NCI-H2081 (cell line): ENCODE measurements at places on chromosomes 2 and 18.

- no peak for DNase-seq
Observed at GRCh38 chr18:29928081-29928480, 1114.5 kb downstream of the DSC3 start.

DNA sequence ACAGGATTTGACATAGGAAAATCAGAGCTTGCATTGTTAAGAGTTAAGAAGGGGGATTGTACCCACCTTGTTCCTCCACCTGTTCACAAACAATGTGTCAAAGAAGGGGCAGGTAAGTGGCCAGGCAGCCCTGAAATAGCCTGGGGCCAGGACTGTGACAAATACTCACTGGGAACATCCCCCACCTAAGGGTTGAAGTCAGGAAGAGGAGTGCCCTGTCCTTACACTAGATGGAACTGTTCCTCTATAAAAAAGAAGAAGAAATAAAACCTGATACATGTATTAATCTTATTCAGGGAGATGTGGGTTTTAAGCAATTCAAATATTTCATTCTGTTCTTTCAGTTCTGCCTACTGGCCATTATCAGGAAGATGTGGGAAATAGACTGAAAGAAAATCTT, 41.9 kb downstream of the TACR1 start:
- no peak for DNase-seq

- DNase-seq: no peak
Observed at GRCh38 chr18:62446511-62446910, 76.3 kb upstream of the ZCCHC2 start.

- no peak for DNase-seq
Observed at GRCh38 chr2:111119822-111120252, 877 bp upstream of the BCL2L11 start.

DNA sequence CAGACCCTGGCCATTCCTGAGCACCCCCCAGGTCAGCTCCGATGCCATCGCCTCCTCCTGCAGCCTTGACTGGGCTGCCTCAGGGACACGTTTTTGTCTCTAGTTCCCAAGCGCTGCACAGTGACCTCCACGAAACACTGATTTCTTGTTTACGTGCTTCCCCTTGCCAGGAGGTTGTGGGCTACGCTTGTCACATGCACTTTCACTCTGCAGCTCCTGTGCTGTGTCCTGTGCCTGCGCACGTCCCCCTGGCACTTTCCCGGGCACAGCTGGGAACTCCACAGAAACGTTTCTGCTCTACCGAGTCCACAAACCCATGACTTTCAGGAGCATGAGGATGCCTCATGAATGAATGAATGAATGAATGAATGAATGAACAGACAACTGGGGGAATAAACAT, 160.6 kb downstream of the LAMA1 start:
- no peak for DNase-seq

GRCh38 chr2:170950221-170950761, 21.2 kb downstream of the GORASP2 start:
- no peak for DNase-seq

- no peak for DNase-seq
Observed at GRCh38 chr2:72779495-72779894, 46.3 kb downstream of the EXOC6B start.

- no peak for DNase-seq
Observed at GRCh38 chr2:133790711-133791110, 222.4 kb upstream of the NCKAP5 start.

DNA sequence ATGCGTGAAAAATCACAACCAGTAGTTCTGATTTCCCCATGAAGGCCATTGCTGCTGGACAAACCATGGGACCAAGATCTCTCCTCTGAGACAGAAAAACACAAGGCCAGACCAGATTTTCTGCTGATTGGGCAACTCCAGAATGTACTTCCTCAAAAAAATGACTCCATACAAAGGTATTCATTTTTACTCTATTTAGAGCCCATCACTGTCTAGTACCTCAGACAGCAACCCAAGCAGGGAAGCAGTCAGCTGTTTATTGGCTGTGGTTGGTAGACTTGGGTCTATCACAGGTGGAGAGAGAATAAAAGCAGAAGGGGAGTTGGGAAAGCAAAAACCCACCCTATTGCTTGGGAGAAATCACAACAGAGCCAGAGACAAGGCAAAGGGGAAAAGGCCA, 219.9 kb downstream of the PIK3C3 start:
- DNase-seq: no peak

- no peak for DNase-seq
Observed at GRCh38 chr2:29789911-29790485, 131.4 kb downstream of the ALK start.

GRCh38 chr2:46066116-46066515, 231.1 kb upstream of the EPAS1 start:
- no peak for DNase-seq

GRCh38 chr18:44130376-44130942, 550.2 kb upstream of the SETBP1 start:
- DNase-seq: peak; percentile 83

- DNase-seq: no peak
Observed at GRCh38 chr2:161177969-161178368, 17.7 kb downstream of the TANK start.

- DNase-seq: peak; percentile 9
Observed at GRCh38 chr2:136305517-136306192, 187.7 kb upstream of the CXCR4 start.

GRCh38 chr2:59888015-59888414, 665.4 kb downstream of the BCL11A start:
- DNase-seq: peak; percentile 77

DNA sequence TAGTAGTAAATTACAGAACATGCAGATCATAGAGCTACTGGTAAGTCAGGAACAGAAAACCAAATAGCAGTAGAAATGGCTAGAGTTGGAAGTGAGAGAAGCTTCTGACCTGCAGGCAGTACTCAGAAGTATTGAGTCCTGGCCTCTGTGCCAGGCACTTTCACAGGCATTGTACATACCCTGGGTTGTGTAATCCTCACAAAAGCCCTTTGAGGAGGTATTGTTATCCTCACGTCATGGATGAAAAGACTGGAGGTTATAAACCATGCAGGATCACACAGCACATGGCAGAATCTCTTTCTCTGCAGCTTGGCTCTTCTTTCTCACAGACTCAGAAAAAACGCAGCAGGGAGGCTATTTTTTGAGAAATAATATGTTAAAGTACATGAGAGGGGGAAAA, 789.3 kb upstream of the FAM98A start:
- DNase-seq: no peak

DNA sequence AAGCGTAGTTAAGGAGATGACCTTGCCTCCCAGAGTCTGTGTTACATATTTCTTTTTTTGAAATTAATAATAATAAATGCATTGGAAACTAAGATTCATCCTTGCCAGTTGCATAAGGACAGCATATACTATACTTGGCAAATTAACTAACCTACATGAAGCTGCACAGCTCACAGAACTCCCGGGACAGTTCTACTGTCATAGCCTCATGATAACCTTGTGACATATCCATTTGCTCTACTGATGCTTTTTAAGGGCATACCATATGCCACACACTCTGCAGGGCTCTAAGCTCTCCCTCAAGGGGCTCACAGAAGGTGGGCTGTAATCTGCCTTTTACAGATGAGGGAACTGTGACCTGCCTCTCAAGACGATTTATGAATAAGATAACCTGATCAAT, 3.8 kb downstream of the ITGB1BP1 start:
- DNase-seq: no peak

DNA sequence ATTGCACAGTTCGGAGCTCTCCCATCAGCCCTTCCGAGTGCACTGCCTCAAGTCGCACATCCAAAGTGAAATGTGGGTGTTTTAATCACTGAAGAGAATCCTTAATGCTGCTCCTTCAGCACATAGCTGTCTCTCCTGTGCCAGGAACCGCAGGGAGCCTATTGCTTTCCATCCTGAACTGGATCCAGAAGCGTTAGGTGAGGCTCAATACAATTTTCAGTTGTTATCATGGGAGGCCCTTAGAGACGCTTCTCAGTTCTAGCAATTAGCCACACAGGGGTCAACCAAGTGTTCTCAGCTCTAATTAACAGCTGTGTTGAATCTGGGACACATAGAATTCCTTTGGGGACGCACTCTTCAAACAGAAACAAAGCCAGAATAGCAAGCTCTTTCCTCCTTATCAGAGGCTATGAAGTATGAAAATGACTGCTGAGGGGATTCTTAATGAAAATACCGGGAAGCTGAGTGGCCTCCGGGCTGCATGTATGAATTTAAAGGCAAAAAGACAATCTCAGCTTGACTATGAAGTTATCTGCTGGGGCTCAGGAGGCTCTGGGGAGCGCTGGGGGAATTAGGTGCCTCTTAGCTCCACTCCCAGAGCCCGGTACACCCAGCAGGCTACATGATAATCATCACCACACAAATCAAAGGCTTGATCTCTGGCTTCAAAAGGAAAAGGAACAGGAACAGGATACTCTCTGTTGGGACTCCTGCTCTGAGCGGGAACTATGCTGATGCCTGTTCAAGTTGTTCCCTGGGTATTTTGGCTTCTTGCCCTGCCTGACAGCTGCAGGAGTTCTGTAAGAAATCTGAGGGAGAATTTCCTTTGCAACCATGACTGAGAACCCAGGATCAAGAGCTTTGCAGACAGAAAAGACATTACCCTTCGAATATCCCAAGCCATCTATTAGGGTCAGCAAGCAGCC, 55.4 kb upstream of the NCOA1 start:
- DNase-seq: no peak

DNA sequence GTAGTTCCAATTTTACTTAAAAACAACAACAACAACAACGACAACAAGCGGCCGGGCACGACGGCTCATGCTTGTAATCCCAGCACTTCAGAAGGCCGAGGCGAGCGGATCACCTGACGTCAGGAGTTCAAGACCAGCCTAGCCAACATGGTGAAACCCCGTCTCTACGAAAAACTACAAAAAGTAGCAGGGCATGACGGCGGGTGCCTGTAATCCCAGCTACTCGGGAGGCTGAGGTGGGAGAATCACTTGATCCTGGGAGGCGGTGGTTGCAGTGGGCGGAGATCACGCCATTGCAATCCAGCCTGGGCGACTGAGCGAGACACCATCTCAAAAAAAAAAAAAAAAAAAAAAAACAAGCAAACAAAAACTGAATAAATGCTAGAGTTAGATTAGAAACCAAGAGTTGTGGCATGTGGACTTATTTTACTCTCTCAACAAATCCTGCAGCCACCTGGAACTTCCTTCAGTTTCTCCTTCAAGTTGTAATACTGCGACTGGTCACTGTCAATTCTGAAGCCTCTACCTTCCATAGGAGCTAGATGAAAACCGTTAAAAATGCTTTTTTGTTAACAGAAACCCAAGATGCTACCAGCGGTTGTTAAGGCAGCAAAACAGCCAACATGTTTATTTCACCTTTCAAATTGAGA, 1.3 kb downstream of the ATP5F1A start:
- no peak for DNase-seq

DNA sequence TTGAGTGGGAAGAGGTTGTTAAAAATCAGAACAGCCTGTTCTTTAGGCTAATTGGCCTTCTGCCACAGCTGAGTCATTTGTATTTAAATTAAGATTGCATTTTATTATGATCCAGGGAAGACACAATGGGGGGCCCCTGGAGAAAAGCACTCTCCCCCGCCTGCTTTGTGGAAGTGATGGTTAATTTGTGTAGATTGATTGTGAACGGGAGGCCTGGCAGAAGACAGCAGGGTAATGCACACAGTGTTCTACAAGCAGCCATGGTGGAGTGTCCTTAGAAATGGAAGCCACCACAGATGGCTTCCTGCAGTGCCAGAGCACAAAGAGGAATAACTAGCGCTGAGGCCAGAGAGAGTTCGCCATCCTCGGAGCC, 19.6 kb downstream of the RAMP1 start:
- peak; percentile 73 for DNase-seq

DNA sequence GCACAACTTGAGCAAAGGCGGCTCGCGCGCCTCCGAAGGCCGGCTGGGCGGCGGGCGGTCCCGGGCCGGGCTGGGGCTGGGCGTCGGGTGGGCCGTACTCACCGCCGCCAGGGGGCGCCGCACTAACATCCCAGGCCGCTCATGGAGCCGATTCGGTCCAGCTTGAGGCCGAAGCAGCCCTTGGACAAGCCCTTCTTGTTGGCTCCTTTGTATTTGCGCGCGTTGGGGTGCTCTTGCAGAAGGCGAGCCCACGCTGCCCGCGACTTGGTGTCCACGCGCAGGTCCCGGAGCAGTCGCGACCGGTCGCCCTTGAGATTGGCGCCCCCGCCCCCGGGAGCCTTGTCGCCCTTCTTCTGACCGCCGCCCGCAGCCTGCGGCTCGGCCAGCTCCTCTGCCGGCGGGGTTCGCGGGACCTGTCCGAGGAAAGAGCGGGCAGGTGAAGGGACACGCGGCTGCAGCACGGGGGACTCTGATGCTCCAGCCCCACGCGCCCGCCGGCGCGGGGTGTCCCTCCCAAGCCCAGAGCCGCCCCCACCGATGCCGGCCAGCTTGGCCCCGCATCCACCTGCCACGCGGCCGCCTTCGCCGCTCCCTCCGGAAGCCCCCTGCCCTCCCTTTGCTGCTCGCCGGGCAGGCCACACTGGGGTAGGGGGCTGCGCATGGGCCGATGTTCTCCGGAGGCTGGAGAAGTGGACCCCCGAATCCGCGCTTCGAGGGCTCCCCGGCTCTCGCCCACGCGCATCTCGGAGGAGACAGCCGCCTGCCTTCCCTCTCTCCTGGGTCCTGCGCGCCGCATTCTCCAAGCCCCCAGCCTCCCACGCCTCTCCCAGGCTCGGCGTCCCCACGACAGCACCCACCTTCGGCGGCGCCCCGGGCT, 655 bp downstream of the NPPC start:
- peak; percentile 59 for DNase-seq

DNA sequence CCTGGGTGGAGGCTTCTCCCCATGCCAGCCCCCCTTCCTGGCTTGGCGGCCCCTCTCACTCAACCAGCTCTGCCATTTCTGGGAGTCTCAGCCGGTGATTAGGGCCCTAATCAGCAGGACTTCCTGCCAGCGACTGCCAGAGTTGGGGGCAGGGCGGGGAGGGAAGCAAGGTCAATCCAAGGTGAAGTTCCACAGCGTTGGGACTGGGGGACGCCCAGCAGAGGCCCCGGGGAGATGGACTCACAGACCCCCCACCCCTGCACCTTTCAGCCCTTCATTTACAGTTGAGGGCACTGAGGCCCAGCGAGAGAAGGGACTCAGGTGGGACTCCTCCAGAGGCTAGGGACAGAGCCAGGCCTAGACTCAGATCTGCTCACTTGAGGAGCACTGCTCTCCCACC, 65.3 kb downstream of the TNS1 start:
- no peak for DNase-seq

- no peak for DNase-seq
Observed at GRCh38 chr2:143615562-143615961, 486.3 kb downstream of the ARHGAP15 start.

DNA sequence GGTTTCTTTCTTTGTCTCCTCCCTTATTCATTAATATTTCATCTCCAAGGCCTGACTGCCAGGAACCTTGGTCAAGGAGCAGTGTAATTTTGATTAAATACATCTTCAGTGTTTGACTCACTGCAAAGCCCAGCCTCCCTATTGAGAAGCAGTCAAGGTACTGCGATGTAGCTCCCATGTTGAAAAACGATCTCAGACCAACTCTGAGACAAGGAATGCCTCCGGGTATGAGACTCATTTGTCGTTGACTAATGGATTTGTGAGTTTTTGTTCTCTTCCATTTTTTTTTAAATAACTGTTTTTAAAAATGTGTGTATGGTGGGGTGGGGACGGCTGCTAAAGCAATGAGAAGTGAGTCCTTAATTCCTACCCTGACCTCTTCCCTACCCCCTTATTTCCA, 361.6 kb downstream of the SOX11 start:
- DNase-seq: no peak
